NCI-H774 (cell line): ENCODE measurements at places on chromosomes 6 and 20.

DNA sequence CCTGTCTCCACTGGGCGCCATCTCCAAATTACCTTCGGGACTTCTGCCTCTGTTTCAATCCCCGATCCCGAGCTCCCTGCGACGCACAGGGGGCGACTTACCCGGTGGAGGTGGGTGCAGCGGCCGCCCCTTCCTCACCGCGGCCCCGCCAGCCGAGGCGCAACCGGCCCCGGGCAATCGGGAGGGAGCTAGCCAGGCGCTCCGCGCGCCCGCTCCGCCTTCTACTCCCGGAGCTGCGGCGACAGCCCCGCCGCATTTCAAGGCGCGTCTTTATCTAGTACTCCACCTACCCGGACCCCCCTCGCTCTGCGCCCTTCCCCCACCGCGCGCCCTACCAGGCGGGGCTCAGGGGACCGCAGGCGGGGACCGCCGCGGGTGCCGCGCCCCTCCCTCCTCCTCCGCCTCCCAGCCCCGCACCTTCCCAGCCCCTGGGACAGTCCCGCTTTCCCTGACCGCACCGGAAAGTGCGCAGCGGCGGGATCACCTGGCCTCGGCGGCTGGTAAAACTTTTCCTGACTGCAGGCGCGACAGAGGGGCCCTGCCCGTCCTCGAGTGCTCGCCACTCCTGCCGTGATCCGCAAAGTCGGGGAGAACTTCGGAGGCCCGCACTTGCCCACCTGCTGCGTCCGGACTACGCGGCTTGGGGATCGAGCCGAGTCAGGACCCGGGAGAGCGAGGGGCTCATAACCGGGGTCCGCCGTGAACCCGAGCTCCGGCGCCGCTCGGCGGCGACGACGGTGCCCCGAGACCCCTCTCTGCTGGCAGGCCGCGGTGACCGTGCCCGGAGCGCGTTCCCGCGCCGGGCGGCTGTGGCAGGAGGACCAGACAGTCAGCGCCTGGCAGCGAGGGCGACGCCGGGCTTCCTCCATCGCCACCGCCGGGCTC is 8.0 kb upstream of the NKX2-2 start:
- peak; percentile 19 for DNase-seq

DNA sequence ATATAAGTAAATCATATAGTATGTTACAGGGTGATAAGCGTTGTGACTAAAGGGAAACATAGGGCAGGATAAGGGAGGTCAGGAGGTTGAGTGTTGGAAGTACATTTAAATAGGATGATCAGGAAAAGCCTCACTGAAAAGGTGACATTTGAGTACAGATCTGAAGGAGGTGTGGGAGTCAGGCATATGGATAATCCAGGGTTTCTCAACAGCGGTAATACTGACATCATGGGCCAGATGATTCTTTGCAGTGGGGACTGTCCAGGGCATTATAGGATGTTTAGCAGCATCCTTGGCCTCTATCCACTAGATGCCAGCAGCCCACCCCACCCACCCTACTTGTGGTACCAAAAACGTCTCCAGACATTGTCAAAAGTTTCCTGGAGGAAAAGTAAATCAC is 292.6 kb upstream of the PREP start:
- DNase-seq: no peak

- no peak for DNase-seq
These were observed 30.2 kb downstream of the EPHA7 start for GRCh38 chr6:93389192-93389591.

DNA sequence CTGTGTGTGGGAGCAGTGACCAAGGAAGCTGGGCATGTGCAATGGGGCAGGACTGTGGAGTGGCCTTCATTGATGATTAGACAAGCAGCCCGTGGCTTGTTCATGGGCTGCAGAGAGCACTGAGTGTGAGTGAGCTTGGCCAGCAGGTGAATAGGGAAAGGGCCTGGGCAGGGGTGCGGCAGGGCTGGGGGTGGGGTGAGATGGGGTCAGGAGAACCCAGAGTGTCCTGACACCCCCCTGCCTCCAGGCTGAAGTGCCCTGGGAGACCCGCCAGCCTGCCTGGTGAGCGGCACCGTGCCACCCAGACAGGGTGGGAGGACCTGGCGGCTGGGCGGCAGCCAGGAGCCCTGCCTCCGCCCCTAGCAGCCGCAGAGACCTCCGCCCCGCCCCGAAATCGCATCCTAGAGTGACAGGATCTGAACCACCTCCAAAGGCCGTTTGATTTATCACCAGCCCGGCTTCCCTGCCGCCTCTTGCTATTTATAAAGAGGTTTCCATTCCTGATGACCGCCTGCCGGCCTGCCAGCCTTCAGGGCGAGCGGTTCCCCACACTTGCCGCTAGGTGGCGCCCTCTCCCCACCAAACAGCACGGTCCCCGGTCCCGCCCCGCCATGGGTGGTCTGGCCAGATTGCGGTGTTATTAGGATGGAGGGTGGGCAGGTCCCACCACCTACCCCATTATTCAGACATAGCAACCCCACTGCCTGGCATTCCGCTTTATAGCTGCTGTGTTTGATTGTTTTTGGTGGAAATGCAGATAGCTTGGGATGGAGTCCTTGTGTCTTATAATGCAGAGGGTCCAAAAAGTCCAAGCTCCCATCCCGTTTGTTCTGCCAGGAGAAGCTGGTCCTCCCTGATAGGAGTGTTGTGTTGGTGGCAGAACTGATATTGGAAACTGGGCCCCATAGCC is 3.5 kb downstream of the MYLK2 start:
- peak; percentile 60 for DNase-seq

GRCh38 chr6:106037060-106037459 is 49.1 kb upstream of the PRDM1 start:
- no peak for DNase-seq

- DNase-seq: no peak
These were observed 192.4 kb upstream of the MYLIP start for GRCh38 chr6:15936503-15936902.

- DNase-seq: no peak
These were observed 95.2 kb downstream of the JAG1 start for GRCh38 chr20:10578607-10579006.

- no peak for DNase-seq
These were observed 5.3 kb downstream of the NAA20 start for GRCh38 chr20:20022498-20022897.

GRCh38 chr6:14313248-14313647 is 195.7 kb downstream of the CD83 start:
- no peak for DNase-seq

DNA sequence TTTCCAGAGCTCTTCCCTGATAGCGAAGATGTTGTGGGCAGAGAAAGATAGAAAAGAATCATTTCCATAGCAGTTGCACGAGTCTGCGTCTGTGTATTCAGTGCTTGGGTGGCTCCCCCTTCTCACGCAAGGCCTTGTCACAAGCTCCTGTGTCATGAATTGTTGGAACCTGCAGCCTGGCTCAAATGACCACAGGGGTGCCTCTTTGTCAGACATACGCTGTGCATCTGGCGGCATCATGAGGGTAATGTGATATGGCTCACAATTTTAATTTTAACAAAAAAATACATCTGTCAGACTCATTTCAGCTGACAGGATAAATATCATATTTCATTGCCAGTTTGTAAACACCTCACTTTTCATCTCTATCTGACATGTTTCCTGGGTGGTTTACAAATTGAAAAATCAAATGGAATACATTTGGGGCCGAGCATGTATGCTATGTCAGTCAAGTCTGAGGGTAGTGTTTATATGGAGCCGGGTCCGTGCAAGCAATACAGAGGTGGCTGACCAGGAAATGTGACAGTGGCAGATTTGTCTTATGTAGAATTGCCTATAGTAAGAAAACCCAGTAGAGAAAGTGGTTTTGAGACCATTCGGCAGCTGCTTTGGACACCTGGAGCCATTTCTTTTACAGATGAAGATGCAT is 90.9 kb downstream of the CAP2 start:
- DNase-seq: no peak

- no peak for DNase-seq
These were observed 16.1 kb downstream of the PLAGL2 start for GRCh38 chr20:32191422-32191821.

GRCh38 chr20:35279040-35279439 is 1.1 kb upstream of the MMP24OS start:
- no peak for DNase-seq

- no peak for DNase-seq
These were observed 2.3 kb downstream of the DEFB124 start for GRCh38 chr20:31472395-31473330.

GRCh38 chr20:45944151-45944964 is 9.9 kb downstream of the PCIF1 start:
- no peak for DNase-seq

DNA sequence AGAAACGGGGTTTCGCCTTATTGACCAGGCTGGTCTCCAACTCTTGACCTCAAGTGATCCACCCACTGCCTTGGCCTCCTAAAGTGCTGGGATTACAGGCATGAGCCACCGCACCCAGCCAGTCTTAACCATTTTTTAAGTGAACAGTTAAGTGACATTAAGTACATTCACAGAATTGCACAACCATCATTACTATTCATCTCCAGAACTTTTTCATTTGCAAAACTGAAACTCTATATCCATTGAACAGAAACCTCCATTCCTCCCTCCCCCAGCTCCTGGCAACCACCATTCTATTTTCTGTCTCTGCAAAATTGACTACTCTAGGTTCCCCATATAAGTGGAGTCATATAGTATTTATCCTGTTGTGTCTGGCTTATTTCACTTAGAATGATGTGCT is 59.7 kb downstream of the PLCB4 start:
- no peak for DNase-seq

GRCh38 chr6:115885636-115886366 is 174.9 kb downstream of the FRK start:
- no peak for DNase-seq

GRCh38 chr6:7721649-7722048 is 4.2 kb upstream of the BMP6 start:
- DNase-seq: no peak

DNA sequence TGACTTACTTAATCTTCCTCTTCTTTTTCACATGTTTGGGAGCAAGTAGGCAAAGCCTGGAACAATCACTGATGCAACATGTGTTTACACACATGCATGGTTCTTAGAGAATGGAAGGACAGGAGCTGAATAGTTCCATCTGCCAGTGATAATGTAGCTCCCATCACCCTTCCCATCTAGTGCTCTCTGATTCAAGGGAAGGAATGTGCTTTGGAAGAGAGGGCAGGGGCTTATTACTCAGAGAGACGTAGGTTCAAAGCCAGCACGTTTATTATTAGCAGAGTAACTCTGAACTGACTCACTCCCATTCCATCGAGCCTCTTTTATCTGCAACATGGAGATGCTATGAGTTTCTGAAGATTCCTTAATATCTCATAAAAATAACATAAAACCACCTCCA is 211.9 kb downstream of the GMPR start:
- no peak for DNase-seq

DNA sequence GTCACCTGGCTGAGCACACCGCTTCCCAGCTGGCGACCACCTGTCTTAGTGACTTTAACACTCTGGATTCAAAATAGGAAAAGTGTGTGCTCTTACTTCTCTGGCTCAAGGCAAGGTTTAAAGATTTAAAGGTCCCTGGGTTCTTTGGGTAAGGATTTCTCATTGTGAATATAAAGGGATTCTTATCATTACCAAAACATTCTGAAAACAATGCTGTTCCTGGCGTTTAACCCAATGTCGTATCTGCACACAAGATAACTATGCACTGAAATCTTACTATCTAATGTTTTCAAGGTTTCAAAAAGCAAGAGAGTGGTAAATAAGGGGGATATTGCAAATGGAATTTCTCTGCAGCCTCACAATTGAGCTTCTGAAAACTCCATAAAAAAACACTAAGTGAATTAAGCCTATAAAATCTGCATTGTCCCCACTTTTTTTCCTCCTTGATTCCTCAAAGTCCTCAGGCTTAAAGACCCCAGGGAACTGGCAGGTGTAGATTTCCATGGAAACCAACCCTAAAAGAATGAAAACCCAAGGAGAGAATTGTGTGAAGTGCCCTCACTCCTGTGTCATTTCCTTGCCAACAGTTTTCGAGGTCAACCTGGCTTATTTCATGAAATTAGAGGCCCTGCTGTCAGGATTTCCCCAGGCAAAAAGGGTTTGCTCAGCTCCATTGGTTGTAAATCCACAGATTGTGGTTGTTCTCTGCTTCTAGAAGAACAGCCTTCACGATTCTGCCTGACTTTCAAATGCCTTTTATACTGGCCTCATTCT is 44.0 kb downstream of the BMP2 start:
- DNase-seq: no peak

- DNase-seq: no peak
These were observed 7.5 kb upstream of the OOEP start for GRCh38 chr6:73377225-73377624.

- no peak for DNase-seq
These were observed 3.9 kb upstream of the PRDM13 start for GRCh38 chr6:99602520-99603420.

GRCh38 chr6:135479601-135480000 is 17.9 kb downstream of the AHI1 start:
- no peak for DNase-seq

DNA sequence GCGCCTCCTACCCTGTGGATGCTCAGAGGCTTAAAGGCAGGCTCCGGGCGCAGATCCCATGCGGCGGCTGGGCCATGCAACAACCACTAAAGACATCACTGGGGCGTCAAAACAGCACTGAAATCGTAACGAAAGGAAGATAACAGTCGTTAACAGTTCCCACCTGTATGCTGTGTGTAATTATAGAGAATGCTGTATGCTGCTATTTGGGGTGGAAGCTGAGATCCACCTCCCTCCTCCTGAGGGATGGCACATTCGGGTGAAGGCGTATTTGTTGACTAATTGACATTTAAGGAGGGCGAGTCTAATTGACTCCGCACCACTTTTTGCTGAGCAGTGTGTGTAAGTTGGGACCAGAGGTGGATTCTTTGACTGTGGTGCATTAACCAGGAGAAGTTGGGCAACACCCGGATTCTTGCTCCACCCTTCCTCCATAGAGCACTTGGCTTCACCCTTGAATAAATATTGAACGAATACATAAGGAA is 687 bp downstream of the SLC35A1 start:
- peak; percentile 60 for DNase-seq

GRCh38 chr6:25512560-25512959 is 139.5 kb upstream of the SCGN start:
- DNase-seq: no peak

GRCh38 chr6:89007209-89008000 is 44.0 kb upstream of the RNGTT start:
- DNase-seq: peak; percentile 34

DNA sequence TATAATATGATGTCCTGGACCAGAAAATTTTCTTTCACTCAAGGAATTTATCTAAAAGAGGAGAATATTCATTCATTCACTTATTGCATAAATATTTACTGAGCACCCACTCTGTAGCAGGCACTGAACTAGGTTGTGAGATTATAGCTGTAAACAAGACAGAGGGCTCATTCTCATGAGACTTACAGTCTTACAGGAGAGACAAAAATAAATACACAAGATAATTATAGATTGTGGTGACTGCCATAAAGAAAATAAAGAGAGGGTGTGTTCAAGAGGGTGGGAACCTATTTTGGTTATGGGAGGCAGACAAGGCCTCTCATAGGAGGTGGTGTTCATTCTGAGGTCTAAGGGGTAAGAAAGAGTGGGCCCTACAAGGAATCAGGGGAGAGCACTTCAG is 109.9 kb upstream of the SUPT3H start:
- no peak for DNase-seq
